ENCODE measurements at places on chromosomes 11 and 22.

DNA sequence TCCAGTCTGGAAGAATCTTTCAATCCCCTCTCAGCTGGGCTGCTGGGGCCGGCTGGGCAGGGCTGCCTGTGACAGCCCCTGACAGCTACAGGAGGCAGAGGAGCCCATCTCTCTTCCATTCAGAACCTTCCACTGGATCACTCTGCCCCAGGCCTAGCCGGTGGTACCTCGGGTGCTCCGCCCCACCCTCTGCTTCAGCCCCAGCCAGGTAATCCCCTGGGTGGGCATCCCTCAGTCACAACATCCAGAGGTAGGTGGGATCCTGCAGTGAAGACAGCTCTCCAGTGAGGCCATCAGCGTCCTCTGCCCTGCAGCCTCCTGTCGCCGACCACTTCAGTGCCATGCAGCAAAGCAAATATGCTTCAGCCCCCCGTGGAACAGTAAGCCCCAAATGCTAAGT lies 223.7 kb downstream of the DSCAML1 start:
- no peak for DNase-seq

- no peak for DNase-seq
Observed at GRCh38 chr11:113540416-113541330, 65.5 kb upstream of the DRD2 start.

- no peak for DNase-seq
Observed at GRCh38 chr11:106101819-106102218, 24.4 kb downstream of the AASDHPPT start.

GRCh38 chr11:8004008-8004407 lies 16.9 kb downstream of the EIF3F start:
- no peak for DNase-seq

DNA sequence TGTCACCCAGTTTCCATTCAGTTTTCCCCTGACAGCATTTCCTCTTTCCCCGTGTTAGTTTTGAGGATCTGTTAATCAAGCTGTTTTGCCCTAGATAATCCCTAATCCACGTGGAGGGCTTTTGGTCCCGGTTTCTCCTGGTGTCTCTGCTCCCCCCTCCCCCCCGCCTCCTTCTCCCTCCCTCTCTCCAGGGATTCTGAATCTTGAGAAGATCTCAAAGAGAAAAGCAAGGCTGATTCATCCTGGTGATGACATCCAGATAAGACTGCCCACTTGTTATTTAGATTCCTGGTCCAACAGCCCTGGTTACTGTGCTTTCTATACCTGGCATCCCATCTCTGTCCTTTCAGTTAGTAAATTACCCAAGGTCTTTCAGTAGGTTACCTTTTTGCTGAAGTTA lies 59.4 kb downstream of the KCNA4 start:
- no peak for DNase-seq

- DNase-seq, result no peak
Observed at GRCh38 chr11:78397398-78397797, 20.2 kb downstream of the GAB2 start.

GRCh38 chr22:38835888-38836301 lies 7.9 kb downstream of the NPTXR start:
- no peak for DNase-seq

DNA sequence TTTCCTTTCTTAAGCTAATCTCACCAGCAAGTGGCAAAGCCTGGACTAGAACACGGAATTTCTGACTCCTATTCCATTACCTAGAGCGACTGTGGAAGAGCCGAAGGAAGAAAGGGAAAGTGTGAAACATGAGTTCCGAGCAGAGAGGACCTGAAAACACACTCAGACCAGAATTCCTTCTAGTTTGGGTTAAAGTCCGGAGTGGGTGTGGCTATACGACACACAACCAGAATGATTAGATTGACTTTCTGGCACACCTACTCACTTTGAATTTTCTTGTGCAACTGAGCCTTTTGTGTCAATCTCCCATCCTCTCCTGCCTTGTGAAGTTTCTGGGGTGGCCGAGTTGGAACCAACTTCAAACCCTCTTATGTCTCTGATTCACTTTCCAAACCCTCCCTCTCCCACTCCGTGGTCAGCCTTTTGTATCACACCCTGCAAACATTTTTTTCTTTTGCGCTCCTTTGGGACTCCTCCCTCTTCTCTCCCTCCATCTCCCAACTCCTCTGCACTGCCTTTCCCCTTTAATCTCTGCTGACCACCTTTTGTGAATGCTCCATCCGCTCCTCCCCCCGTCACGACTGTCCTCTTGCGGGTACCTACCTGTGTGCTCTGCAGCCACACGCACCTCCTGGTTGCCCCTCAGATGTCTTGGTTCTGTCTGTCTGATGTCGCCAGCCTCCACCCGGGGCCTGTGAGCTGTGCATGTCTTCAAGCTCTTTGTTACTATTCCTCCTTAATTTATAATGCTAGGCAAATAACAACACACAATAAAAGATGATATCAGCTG lies 86.3 kb upstream of the BLID start:
- no peak for DNase-seq

- no peak for DNase-seq
Observed at GRCh38 chr11:118156531-118157185, 4.0 kb upstream of the SCN4B start.

GRCh38 chr11:128940603-128941002 lies 2.1 kb downstream of the TP53AIP1 start:
- DNase-seq, result no peak

- DNase-seq, result no peak
Observed at GRCh38 chr11:61349189-61349751, 12.4 kb downstream of the CYB561A3 start.

DNA sequence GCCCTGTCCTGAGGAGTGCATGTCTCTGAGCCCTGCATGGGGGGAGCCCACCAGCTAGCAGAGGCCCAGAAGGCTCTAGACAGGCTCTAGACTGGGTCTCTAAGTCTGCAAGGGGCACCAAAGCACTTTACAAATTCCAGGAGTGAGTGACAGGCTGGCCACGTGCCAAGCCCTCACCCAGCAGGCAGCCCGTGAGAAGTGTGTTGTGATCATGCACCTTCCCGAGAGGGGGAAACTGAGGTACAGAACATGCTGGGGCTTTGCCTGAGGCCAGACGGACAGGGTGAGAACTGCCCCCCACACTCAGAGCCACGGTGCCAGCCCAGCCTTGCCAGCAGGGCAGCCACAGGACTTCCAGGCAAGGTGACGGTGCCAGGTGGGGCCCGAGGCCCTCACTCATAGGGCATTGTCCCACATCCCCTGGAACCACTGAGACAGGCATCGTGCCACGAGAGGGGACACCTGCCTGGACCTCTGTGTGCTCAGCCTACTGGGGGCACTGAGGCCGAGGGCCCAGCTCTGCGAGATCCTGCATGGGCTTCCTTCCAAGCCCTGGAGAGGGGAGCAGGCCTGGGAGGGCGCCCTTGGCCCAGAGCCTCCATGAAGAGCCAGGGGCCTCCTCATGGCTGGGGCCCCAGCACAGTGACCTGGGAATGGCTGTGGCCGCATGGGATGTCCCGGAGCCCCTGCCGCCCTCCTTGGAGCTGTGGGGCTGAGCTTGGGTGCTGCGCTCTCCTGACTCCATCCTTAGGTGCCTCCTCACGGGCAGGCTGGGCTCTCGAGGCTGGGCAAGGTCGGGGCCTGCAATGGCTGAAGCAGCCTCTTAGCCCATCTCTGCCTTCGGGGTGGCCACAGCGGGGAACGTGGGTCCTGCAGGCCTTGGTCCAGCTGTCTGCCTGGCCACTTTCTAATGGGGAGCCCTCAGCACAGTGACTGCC lies 121.5 kb downstream of the KCNQ1OT1 start:
- no peak for DNase-seq

DNA sequence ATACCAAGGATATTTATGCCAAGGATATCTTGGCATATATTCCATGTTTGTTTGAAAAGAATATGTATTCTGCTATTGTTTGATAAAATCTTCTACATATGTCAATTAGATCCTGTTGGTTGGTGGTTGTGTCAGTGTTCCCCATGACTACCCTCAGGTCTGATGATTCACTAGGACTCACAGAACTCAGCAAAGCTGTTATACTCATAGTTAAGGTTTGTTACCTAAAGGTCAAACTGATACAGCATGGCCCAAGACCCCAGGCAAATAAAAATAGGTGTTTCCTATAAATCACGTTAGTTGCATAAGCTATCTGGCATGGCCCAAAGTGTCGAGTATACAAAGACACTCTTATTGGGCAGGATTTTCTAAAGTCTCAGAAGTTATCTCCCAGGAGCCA lies 30.2 kb upstream of the B3GNT6 start:
- DNase-seq, result no peak

DNA sequence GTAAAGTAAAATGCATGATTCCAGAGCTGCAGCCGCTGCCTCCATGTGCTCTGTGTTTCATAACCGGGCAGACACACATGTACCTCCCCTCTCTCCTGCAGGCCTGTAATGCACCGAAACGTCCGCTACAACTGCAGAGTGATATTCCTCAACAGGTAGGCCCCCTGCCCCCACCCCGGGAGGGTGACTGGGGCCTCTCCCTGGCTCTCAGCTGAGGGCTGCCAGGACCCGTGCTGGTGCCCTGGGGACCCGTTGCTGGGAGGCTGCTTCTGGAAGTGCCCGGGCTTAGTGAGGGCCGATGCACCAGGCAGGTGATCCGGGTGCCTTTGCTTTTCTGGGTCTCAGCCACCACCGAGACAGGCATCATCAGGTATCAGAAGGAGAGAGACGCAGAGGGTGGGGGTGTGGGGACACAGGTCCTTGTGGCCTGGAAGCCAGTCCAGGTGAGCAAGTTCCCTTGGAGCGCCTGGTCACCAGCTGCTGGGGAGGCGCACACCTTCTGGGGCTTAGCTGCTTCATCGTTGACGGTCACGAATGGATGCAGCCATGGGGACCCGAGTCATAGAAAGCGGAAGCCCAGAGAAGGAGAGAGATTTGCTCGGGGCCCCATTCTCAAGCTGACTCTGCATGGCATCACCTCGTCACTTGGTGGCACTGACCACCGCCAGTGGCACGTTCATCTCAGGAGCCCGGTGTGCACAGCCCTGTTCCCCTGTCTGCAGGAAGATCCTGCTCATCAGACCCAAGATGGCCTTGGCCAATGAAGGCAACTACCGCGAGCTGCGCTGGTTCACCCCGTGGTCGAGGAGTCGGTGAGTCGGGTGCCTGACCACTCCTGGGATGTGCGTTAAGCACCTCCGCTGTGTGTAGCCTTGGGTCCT lies 10.6 kb downstream of the NADSYN1 start:
- no peak for DNase-seq

DNA sequence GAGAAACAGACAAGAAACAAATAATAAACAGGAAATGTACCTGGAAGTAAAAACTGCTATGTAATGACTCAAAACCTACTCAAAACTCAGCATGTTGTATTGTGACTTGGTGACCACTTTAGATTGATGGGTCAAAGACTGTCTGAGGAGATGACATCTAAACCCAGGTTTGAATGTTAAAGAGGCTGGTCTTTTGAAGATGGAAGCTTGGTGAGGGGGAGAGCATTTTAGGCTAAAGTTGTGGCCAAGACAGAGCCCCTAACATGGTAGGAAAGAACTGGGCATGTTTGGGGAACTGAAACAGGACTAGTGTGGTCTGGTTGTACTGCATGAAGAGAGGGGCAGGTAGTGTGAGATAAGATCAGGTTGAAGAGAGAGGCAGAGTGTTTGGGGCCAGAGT lies 85.3 kb upstream of the MYO18B start:
- DNase-seq, result no peak

GRCh38 chr11:129320494-129320893 lies 55.2 kb upstream of the BARX2 start:
- DNase-seq, result no peak

DNA sequence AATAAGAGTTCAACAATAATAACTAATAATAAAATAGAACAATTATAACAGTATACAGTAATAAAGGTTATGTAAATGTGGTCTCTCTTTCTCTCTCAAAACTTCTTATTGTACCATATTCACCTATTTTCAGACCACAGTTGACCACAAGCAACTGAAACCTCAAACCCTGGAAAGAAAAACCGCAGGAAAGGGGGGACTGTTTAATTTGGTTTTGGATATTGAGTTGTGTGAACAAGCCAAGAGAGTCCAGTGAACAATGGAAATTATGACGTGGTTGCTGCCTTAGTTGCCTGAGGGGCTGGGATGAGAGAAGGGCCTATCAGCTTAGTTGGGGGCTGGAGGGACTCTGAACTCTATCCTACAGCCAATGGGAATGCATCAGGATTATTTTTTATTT lies 178.7 kb upstream of the POU2AF2 start:
- DNase-seq, result no peak

DNA sequence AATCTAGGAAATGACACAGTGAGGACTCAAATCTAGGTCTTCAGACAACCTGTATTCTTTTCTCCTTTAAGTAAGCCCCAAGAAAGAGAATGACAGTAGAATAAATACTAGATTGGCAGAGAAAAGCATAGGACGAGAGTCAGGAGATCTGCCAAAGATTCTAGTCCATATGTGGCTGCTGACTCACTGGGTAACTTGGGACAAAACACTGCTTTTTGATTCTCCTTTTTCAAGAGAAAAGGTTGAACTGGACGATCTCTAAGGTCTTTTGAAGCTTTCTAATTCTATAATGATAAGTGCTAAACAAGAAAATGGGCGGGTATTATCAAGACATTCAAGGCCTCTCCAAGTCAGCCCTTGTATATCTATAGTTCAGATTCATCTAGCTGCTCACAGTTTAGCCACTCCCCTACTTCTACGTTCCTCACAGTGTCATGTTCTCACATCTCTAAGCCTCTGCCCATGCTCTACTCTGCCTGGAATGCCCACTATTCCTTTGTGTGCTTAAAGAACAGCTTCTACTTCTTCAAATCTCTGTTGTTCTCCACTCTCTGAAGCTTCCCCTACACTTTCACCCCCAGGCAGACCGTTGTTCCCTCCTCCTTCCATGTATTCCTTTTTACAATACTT lies 53.0 kb downstream of the RELT start:
- no peak for DNase-seq

DNA sequence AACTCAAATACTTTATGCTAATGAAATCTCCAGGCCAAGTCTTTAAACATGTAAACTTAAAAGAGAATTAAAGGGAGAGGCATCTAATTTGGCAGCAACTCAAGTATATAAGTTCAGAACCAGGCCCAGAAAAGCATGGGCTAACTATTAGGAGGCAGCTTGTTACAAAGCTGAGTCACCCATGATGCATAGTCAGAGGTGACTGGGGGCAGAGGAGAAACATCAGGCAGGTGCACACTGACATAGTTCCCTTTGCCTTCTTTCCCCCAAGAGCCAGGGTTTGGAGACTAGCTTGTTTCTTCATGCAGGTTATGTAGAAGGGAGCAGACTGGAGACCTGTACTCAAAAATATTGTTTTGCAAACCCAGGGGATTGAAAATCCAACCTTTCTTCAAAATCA lies 619.0 kb downstream of the SOX6 start:
- no peak for DNase-seq

- DNase-seq, result no peak
Observed at GRCh38 chr11:133175103-133175502, 357.2 kb downstream of the OPCML start.

- no peak for DNase-seq
Observed at GRCh38 chr11:33375688-33376311, 118.6 kb downstream of the HIPK3 start.

- DNase-seq, result no peak
Observed at GRCh38 chr11:36343436-36343835, 47.3 kb downstream of the PRR5L start.

DNA sequence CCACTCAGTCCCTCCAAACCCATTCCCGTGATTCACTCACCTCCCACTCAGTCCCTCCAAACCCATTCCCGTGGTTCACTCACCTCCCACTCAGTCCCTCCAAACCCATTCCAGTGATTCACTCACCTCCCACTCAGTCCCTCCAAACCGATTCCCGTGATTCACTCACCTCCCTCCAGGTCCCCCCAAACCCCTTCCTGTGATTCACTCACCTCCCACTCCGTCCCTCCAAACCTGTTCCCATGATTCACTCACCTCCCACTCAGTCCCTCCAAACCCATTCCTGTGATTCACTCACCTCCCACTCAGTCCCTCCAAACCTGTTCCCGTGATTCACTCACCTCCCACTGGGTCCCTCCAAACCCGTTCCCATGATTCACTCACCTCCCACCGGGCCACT lies 639.6 kb downstream of the BRD1 start:
- no peak for DNase-seq
